Renal cortex interstitium (tissue), 15 donors: ENCODE measurements at places on chromosomes 5 and 9.

DNA sequence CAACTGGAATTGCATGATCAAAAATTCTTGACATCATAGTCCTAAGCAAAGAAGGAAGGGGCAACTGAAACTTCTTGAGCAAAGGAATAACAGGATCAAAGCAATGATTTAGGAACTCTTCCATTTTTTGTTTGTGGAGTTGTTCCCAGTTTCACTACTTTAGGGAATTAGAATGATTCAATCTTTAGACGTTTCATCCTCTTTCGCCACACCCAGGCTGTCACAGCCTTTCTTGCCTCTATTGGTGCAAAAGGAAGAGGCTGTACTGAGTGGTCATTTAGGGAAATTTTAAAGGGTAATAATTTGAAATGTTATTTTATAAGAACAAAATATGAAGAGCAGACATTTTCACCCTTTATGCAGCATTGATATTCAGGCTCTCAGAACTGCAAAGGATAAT, 1026.0 kb upstream of the ARRDC3 start:
- no peak for DNase-seq

DNA sequence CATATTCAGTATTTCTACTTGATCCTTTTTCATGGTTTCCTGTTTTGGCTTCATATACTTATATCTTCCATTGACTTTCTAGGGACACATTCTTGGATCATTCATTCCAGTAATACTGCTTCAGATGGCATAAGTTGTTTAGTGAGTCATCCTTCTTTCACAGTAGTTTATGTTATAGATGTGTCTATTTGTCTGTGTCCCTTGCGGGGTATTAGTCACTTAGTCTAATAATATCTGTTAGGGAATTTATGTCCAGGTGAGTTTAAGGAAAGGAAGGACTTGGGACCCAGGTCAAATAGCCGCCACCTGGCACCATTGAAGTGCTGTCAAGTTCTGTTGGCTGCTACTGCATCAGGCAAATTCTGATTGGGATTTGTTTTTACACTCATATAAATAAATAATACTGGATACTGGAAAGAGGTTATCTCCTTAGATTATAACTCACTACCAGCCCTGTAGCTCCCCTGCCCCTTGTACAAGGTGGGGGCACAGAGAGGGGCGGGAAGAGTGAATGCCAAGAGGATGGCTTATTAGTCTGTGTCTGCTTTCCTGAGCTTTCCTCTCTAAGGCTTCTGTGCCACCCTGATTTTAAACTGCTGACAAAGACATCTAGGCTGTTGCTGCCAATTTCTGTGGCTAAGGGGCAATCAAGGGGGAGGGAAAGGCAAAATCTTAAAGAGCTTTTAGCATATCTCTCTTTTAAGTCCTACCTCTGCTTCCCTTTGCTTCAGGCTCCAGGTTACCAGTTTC, 64.9 kb downstream of the CDC42SE2 start:
- no peak for DNase-seq

DNA sequence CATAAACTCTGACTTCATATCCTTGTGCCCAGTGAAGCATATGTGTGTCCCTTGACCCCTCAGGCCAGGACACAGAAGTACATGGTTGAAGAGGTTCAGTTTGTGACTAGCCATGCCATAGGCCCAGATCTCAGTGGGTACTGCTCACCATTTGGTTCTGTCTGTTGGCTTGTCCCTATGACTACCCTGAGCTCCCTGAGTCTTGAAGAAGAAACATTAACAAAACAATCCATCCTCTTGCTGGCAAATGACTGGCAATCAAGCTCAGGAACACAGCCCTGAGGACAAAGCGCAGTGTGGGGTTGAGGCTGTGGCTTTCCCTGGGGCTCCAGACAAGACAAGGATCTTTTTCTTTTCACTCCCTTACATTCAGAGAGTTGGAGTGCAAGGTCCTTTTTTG, 46.3 kb downstream of the TNFAIP8 start:
- no peak for DNase-seq

- DNase-seq = no peak
Observed at GRCh38 chr5:144659634-144660227, 489.1 kb downstream of the KCTD16 start.

DNA sequence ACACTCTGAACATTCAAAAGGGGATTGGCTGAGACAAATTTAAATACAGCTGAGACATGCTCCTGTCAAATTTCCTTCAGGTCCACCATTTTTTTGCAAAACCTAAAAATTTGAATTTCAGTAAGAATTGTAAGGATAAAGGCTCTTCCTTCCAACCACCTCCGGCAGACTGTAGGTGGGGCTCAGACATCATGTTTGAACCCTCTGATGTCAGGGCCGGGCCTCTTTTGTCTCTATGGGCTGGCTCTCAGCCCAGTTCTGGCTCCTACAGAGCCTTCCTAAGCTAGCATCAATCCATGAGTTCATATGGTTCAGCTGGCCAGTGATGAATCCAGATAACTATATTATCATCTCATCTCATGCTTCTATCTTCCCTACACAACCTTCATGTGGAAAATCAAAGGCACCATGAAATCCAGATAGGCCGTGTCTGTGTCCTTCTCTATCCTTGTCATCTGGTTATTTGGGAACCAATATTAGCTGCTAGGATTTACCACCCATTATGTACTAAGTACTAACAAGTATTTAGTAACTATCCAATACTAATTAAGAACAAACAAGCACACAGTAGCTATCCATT, 44.2 kb downstream of the NIPSNAP3B start:
- DNase-seq = no peak

DNA sequence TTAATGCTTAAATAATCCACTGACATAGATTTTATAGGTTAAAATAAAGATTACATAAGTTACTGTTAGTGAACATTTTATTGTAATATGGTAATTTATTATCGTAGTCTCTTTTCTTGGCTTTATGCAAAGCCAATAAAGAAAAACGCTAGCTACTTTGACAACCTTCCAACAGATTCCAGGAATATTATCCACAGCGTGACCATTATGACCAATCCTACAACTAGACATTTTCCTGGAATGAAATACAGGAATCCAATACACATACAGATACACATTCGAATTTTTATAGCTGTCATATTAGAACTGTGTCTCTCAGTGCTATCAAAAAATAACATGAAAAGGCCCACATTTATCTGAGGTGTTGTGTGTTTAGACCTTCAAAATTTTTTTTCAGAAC, 13.1 kb downstream of the RPS23 start:
- DNase-seq = no peak

DNA sequence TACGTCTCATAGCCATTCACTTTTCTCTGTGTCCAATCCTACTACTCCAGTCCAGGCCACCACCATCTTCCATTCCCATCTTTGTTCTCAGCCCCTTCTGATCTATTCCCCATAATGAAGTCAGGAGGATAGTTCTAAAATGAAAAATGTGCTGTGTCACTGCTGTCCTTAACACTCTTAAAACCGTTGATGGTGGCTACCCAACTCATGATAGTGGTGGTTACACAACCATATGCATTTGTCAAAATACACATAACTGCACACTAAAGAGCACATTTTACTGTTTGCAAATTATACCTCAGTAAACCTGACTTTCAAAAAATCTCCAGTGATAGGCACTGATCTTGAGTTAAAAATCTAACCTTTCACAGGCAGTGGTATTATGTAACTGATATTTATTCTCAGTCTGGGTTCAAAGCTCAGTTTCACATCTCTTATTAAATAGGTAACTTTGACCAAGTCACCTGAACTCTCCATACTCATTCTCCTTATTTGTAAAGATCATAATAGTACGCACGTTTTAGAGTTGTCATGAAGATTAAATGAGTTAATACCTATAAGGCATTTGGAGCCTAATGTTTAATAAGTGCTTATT, 24.6 kb upstream of the ADRB2 start:
- DNase-seq = no peak

DNA sequence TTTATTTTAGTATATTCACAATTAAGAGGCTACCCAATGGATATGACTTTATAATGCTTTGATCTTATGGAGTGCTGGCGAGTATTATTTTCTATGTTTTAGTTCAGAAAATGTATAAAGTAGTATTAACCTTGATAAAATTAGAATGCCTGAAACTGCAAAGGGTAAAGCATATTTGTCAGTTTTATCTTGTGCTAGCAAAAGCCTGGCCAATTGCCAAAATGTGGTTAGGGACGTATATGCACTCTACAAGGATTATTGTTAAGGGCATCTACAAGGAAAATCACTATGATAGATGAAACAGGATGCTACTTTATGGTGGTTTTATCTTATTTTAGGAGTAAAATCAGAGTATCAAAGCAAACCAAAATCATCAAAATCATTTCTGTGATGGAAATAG, 281.7 kb downstream of the CCDC171 start:
- DNase-seq = no peak

DNA sequence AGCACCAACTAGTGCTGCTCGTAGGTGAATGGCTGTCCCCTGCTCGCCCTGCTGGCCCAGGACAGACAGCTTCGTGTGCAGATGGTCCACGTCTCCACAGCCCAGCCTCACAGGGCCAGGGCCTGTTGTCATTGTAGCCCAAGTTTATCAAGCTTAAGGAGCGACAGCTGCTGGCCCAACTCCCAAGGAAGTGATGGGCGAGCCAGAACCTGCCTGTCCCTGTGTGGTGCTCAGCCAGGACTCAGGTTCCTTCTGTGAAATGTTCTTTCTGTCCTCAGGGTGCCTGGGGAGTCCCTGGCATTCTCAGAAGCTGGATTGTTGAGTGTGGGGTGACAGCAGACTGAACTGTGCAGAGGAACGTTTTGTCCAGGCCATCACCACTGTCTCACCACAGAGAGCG, 16.4 kb downstream of the TRIP13 start:
- no peak for DNase-seq
